ENCODE measurements at places on chromosomes 4 and X.

DNA sequence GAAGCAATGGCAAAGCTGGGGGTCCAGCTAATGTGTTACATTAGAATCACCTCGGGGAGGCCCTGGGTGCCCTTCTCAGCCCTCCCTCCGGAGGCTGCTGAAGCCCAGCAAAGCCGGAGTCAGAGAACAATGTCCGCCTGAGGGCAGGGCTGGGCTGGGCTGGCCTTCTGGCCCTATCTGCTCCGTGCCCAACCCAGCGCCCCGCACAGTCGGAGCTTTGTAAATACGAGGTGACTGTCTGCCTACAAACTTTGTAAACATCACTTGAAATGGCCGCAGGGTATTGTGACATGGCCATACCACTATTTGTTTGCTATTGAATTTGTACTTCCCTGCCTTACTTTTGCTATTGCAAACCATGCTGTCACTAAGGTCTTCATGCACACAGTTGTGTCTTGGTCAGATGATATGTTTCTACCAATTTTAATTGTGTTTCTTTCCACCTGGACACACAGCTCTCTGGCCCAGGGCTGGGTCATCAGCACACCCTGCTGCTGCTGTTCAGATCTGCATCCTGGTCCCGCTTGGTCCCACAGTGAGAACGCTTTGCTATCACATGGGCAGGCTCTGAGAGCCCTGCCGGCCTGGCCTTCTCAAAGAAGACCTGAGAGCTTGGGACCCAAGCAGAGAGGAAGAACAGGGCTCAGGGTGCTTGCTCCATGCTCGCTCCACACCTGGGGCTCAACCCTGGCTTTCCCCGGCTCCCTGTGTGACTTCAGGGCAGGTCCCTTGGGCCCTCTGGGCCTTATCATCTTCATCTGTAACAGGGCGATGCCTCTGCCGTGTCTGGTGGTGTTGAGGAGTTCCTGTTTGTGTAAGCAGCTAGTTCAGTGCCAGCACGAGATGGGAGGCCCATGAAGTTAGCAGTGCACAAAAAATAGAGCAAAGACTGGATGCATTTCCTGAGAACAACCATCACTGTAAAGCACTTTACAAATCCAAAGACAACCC lies 2.3 kb downstream of the S100P start:
- peak; percentile 74 for DNase-seq

DNA sequence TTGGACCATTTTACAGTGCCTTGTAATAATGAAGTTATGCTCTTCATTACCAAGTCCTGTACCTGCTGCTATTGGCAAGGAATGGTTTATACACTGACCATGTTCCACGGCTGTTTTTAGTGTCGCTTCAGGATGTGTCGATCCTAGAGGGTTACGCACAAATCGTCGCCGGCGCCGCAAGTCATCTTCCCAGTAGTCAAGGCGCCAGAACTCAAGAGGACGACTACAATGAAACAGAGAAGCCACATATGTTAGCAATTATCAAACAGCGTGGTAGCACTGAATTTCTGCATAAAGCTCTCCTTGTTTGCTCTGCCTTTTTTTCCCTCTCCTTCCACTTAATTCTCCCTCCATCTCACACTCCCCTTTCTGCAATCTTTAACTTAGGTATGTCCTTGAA lies 17.0 kb downstream of the MAB21L2 start:
- DNase-seq = no peak

DNA sequence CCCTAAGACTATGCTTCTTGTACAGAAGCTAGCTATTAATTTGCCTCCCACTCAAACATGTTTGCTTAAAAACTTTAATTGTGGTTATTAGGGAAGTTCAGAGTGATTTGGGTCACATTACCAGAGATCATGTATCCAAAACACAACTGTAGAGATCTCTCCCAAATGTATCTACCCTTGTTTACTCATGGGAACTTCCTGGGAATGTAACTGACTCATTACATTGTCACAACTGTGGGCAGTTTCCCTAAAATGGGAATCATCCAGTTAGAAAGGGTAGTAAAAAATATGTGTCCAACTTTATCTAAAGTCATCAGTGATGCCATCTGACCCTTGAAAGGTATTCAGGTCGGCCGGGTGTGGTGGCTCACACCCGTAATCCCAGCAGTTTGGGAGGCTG lies 40.3 kb upstream of the GLRA3 start:
- DNase-seq = no peak

GRCh38 chr4:107824350-107825071 lies at the start of gene SGMS2:
Gene SGMS2 (plus strand): TSS chr4:107824932. CDS start chr4:107895554, 70,622 bp downstream.
- peak; percentile 70 for DNase-seq

- no peak for DNase-seq
Measured at GRCh38 chr4:126338548-126338947, 1023.8 kb downstream of the FAT4 start.

DNA sequence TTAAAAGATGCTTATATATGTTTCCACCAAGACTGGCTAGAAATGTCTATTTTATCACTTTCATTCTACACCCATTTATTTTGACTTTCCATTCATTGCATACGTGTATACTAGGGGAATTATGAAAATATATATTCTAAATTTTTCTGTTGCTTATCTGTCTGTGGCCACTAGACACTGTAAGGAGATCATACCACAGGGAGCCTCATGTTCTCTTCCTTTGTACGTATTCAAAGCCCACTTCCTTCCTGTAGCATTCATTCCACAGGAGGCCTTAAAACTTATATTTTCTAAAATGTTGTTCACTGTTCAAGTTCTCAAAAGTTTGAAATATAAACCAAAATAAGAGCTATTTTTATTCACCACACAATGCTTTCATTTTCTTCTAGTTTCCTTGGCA lies 1848.9 kb upstream of the TENM3 start:
- no peak for DNase-seq

- no peak for DNase-seq
Measured at GRCh38 chr4:73673286-73673685, 53.0 kb upstream of the RASSF6 start.

DNA sequence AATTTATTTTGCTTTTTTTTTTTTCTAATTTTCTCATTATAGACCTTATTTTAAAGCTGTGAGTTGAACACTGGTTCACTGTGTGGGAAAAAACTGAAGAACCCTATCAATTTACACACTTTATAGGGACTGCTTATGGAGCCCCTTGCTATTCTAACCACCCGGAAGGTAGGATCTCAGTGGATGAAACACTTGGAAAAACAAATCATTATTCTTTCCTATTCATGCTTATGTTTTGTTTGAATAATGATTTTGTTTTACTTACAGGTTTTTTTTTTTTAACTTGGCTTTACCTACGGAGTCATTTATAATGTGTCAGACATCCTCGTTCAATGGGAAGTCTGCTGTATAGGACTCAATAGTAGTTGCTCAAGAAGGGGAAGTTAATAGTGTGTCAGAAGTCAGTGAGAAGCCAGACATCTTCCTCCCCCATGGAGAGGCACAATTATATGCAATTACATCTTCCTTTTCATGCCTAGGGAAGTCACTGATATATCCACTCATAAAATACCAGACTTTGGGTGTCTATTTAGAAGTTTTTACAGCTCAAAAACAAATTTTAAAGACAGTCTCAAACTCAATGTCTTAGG lies 113.2 kb downstream of the ARSF start:
- no peak for DNase-seq

DNA sequence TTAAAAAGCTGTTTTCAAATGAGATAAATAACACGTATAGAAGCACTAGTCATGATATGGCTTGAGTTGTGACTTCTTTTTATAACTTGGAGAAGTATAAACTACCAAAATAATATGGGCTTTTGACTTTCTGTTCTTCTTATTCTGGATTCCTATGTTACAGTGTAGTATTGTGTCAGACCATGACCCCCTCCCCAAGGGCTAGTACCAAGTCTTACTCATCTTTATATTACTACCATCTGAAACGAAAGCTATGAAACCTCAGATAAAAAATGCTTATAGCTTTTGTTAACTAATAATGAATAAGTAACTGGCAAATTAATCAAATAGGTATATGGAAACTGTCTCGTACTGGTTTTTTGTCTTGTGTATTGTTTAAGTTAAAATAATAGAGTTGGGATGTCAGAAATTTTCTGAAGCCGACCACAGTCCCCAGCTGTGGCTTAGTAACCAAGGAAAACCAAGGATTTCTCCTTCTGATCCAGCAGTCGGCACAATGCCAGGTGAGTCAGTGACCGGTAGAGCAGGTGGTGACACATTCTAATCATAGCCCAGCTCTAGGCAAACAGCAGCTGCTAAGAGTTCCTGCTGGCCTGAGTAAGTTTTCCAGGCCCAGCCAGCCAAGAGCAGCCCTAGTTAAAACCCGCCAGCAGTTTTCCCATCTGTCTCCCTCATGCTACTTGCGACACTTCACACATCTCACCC lies 163.3 kb upstream of the PRDX4 start:
- DNase-seq = no peak

- no peak for DNase-seq
Measured at GRCh38 chrX:130418740-130419139, 17.0 kb downstream of the RBMX2 start.

DNA sequence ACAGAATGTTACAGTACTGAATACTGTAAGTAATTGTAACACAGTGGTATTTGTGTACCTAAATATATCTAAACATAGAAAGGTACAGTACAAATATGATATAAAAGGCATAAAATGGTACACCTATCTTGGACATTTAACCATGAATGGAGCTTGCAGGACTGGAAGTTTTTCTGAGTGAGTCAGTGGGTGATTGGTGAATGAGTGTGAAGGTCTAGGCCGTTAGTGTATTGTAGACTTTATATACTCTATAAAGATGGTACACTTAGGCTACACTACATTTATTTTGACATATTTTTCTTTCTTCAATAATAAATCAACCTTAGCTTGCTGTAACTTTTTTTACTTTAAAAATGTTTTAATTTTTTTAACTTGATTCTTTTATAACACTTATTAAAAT lies 422.5 kb upstream of the FSTL5 start:
- no peak for DNase-seq

- DNase-seq = no peak
Measured at GRCh38 chrX:11066812-11067211, 44.3 kb upstream of the HCCS start.

GRCh38 chr4:9804918-9805317 lies 23.5 kb downstream of the DRD5 start:
- DNase-seq = no peak

GRCh38 chr4:110137829-110138228 lies 60.6 kb downstream of the ELOVL6 start:
- no peak for DNase-seq

- no peak for DNase-seq
Measured at GRCh38 chrX:112636951-112637581, 42.7 kb downstream of the LHFPL1 start.

DNA sequence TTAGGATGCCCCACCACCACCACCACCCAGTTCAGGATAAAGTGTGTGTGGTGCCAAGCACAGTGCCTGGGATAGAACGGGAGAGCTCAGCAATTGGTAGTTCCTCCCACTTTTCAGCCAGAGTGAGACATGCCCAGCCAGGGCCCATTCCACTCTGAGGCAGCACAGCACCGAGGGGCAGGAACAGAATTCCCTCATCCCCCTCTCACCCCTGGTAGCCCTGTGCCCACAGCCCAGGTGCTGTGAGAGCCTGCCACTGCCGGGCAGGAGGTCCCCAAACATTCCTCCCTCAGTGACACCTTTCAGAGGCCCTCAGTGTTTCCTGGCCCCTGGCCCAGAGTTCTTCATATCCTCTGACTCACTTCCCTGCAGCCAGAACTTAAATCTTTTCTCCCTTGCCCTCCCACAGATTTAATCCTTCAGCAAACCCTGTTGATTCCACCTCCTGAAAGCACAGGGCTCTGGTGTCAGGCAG lies 8.1 kb downstream of the RIPPLY1 start:
- DNase-seq = no peak

DNA sequence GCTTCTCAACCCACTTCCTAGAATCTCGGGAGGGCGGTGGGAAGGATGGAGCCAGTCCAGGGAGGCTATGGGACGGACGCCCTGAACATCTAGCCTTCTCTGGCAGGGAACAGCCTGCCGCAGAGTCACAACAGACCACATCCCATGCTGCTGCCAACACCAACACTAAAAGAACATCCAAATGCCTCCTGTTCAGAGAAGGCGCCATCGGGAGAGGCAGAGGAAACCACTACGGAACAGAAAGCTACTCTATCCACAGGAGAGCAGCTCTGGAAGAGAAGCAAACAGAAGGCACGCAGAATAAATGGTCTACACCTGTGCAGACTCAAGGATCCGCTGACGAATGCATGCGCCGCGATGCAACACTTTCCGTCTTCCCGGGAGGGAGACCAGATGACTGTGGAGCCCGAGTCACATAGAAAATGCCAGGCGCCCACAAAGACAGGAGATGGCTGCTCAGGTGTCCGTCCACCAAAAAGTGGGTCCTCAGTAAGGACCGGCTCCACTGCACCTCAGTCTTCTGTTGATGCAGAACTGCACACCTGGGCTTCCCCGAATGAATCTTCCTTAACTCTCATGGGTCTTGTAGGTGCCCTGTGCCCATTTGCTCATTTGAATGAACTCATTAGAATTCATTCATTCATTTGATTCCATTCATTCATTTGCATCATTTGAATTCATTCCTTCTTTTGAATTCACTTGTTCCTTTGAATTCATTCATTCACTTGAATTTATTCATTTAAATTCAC lies 217.5 kb downstream of the DHRSX start:
- DNase-seq = no peak

DNA sequence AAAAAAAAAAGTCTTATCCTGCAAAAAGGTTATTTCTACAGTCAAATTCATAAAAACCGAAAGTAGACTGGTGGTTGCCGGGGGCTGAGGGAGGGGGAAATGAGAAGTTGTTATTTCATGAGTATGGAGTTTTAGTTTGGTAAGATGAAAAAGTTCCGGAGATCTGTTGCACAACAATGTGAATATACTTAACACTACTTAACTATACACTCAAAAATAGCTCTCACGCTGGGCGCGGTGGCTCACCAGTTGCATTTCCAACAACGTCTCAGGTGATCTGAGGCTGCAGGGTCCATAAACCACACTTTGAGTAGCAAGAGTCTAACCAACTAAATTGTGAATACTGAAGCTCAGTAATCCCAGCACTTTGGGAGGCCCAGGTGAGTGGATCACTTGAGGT lies 52.4 kb downstream of the ANOS1 start:
- no peak for DNase-seq

DNA sequence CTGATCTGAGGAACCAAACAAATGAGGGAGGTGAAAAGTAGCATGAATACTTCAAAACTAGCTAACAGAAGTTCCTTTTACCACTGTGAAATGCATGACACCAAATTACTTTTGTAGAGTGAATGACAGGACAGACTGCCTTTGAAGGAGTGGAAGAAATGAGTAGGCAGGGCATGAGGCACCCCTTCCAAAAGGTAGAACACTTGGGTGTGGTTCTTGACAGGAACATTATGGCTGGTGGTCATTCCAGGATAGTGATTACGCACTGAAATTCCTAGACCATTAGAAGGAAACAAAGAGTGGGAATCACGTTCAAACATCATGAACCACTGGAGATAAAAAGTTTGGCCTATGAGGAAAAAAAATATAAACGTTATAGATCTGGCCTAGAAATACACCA lies 4.9 kb downstream of the HUWE1 start:
- DNase-seq = no peak

Data from natural killer cell treated with Interleukin-12 subunit alpha and Interleukin-12 subunit beta and Interleukin-15 and Interleukin-18, amount 100 ng/mL, for 72 hours (primary cell).